ENCODE measurements at places on chromosomes 1 and 21.
A peak's percentile ranks its signal among the peaks of the same experiment; 100 is the strongest.

GRCh38 chr1:179831852-179832699 is 45.5 kb downstream of the TOR1AIP2 start:
- no peak for DNase-seq

DNA sequence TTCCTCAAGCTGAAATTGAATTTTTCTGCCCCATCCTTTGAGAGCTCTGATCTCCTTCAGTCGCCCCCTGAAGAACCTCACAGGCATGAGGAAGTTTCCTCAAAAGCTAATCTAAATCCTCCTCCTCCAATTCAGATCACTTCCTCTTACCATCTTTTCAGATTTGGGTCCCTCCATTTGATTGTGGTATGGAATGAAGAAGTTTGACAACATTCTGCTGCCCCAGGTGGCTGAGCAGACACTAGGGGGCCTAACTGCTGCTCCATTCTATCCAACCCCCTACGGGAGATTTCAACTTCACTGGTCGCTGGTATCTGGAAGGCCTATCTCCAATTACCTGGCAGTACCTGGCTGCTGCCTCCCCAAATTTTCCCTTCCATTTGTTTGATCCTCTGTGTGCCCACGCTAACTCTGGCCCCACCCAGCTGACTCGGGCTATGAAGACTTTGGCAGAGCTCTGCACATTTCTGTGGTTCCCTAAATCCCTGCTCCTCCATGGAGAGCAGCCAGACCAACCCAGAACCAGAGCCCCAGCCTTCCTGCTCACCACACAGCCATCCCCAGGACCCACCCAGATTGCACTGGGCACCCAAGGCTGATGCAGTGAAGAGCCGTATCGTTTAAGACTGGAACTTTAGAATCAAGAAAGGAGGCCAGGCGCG is 7.8 kb downstream of the IRF6 start:
- DNase-seq = no peak

- DNase-seq = no peak
These were observed 302.6 kb upstream of the RRP15 start for GRCh38 chr1:217982331-217983050.

DNA sequence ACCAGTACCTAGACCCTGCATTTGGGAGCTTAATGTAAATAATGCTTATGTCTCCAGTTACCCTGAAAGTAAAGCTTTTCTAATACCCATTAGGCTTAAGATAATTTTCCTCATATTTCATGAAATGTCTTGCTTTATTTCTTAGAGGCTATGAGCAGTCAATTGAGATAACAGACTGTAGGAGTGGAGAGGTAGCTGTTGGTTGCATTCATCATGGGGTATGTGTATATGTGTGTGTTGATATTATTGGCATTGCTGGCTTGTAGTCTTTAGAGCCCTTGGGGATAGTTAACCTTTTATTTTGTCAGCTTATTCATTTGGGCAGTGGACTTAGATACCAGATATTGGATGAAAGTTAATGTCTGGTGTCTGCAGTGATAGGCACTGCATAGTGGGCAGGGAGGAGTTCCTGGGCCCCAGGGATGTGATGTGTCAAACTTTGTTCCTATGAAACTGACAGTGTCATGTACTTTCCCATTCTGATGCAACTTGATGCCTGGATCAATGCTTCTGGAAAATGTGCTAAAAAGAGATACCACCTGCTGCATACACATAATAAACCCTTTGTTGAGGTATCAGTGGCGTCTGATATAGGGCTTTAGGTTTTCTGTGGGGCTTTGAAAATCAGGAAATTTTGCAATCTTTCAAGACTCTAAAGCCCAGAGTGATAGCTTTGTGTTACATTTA is 83.9 kb downstream of the MAST2 start:
- no peak for DNase-seq

- no peak for DNase-seq
These were observed 4.7 kb upstream of the CD55 start for GRCh38 chr1:207316622-207317391.

DNA sequence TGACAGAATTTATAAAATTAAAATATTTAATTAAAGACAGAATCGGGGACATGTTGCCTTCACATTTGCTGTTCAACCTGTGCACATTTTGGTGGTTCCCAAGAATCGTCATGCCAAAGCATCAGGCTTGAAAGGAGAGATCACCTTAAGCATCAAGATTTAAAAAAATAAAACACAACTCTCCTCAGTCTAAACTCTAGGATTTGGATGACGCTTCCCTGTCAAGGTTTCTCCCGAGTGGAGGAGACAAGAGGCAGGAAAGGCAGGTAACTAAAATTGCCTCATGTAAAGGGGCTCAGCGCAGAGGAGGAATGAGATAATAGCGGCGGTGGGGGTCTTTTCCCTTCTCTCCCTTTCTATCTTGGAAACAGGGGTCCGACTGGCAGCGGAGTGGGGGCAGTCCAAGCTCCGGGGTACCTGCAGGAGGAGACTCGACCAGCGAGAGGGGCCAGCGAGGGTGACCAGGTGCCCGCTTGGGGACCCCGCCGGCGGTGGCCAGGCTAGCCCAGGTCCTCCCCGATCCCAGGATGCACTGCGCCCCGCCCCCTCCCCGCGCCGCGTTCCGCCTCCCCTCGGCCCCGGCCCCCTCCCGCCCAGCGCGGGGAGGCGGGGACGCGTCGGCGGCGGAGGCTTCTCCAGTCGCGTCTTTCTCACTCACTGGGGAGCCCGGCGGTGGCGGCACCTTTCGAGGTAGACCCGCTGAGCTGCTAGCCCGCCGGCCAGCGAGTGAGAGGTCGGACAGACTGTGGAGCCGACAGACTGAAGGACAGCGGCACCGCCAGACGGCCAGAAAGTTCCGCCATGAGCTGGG is at the start of gene FNBP1L:
Gene FNBP1L, plus strand, starts transcription at position 638 of the 811 bp plus-strand sequence. Its CDS starts 164 bp downstream, at position 802.
- peak; percentile 43 for DNase-seq

GRCh38 chr1:31787261-31787660 is 23.1 kb upstream of the ADGRB2 start:
- DNase-seq = no peak

GRCh38 chr1:11650331-11650991 is 3.8 kb downstream of the FBXO2 start:
- peak; percentile 58 for DNase-seq

DNA sequence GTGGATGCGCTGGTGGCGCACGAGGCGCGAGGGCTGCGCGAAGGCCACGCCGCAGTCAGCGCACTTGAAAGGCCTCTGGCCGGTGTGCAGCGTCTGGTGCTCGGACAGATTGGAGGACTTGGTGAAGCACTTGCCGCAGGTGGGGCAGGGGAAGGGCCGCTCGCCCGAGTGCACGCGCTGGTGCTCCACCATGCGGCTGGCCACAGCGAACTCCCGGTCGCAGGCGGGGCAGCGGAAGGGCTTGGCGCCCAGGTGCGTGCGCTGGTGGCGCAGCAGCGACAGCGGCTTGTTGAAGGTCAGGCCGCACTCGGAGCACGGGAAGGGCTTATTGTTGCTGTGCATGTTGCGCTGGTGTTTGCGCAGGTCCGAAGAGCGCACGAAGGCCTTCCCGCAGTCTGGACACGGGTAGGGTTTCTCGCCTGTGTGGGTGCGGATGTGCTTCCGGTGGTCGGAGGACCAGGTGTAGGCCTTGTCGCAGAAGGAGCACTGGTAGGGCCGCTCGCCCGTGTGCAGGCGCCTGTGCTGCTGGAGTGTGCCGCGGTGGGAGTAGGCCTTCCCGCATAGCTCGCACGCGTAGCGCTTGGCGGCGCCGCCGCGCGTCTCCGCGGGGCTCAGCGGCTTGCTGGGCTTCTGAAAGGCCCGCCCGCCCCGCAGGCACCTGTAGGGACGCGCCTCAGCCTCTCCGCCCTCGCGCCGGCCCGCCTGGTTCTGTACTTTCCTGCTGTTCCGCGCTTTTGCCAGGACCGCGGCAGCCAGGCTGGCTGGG is 4.7 kb downstream of the ZNF648 start:
- no peak for DNase-seq

- no peak for DNase-seq
These were observed 5.6 kb downstream of the HYI start for GRCh38 chr1:43447891-43448708.

DNA sequence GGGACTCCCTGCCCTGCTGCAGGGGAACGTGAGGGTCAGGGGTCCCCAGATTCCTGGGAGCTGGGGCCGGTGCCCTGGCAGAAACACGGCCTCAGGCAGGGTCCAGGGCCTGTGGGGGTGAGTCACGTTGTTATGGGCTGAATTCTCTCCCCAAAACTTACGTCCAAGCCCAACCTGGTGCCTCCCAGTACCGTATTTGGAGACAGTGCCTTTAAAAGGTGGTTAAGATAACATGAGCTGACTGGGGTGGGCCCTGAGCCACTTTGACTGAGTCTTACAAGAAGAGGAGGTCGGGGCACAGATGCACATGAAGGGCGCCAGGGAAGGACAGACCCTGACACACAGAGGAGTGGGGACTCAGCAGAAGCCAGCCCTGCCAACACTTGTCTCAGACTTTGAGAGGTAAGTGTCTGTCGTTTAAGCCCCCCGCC is 99.9 kb downstream of the WDR4 start:
- DNase-seq = no peak

DNA sequence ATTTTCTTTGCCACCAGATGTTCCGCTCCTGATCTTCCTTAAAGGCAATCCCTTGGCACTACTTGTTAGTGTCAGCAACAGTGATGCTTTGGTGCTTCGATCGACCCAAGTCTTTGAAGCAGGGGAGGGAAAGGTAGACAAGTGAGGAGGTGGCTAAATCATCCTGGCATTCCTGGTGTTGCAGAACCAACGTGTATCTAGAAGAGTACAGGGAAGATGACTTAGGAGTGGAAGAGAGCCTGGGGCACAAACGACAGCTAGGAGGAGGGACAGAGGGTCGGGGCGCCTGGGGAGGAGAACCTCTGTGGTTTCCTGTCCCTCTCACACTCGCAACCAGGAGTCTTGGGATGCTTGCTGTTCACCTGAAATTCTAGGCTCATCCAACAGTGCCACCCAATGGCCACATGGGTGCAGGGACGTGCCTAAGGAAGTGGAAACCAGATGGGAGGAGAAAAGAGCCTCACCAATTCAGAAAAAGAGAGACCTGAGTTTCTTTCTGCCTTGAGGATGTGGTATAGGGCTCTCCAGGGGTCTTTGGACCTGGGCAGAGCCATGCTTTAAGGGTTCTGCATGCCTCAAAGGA is 9.5 kb upstream of the KCNA2 start:
- DNase-seq = peak; percentile 85

DNA sequence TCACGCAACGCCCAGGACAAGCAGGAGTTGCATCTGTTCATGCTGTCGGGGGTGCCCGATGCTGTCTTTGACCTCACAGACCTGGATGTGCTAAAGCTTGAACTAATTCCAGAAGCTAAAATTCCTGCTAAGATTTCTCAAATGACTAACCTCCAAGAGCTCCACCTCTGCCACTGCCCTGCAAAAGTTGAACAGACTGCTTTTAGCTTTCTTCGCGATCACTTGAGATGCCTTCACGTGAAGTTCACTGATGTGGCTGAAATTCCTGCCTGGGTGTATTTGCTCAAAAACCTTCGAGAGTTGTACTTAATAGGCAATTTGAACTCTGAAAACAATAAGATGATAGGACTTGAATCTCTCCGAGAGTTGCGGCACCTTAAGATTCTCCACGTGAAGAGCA is 60.4 kb upstream of the ZNF326 start:
- no peak for DNase-seq

- DNase-seq = no peak
These were observed 34.9 kb upstream of the TSNAX start for GRCh38 chr1:231493421-231494185.

DNA sequence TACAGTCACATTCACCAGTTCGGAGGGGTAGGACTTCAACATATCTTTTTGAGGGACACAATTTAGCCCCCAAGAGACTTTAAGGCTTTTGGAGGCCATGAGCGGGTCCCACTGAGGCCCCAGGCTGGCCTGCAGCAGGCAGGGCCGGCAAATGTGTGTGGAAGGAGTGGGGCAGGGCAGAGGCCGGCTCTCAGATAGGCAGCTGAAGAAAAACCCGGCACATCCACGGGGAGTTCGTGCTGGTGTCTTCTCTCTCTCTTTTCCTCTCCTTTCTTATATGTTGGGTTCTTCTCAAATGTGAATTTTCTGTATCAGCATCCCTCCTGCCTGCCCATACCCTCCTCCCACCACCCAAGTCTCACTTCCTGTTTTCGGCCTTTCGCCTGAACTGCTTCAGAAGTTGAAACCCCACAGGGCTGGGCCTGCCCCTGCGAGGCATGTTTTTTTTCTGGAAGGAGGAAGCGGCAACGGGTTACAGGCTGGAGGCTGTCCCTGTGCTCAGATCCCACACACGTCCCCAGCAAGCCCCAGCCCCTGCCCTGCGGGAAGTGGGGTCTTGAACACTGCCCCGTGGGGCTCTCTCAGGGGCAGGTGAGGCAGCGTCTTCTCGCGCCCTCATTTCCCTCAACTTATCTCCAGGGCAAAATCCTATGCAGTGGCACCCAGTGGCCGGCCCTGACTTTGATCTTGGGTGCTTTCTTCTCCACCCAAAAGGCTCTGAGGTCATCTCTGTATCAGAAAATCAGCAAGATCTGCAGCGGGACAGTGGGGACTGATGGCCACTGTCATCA is 9.7 kb upstream of the UMODL1 start:
- DNase-seq = no peak

DNA sequence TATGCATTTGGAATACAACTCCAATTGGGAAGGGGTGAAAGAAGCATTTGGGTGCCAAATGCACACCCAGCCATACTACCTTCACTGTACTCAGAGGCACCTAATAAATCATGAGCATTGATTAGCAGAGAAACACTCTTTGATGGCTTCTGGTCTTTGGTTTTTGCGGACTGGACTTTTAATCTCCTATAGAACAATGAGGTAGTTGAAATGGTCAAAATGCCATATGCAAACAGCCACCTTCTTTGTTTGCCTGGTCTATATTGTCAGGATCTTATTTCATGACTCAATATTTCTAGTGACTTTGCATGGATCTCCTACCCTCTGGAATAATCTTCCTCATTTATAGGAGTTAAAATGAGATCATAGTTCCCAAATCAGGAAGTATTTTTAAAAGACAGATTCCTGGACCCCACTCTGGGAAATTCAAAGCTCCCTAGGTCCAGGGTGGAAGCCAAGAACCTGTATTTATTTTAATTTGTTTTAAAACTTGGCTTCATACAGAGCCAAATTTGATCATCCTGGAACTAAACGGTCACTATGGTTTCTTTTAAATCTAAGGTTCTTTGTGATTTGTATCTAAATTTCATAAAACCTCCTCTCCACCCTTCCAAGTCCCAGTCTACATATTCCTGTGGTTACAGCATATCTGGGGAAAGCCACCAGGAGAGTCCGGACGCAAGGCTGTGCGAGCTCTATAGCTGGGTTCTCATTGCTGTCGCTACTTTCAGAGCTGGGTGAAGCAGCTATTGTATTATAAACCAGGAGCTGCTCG is 8.7 kb downstream of the FAM3B start:
- DNase-seq = no peak

DNA sequence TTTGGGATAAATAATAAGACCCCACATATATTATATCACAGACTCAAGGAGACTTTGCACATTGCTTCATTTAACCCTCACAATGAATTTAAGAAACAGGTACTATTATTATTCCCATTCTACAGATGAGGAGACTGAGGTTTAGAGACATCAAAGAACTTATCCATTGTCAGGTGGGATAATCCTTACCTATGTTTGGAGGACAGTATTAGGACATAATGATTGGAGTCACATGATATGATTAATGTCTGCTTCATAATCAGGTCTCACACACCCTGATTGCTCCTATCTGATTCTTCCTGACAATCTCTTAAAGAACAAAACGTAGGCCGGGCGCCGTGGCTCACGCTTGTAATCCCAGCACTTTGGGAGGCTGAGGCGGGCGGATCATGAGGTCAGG is 16.9 kb downstream of the IRF2BP2 start:
- no peak for DNase-seq

Data from nucleus accumbens (tissue), 56 donors.